ENCODE measurements at places on chromosomes 4 and X.
A peak's percentile ranks its signal among the peaks of the same experiment; 100 is the strongest.

DNA sequence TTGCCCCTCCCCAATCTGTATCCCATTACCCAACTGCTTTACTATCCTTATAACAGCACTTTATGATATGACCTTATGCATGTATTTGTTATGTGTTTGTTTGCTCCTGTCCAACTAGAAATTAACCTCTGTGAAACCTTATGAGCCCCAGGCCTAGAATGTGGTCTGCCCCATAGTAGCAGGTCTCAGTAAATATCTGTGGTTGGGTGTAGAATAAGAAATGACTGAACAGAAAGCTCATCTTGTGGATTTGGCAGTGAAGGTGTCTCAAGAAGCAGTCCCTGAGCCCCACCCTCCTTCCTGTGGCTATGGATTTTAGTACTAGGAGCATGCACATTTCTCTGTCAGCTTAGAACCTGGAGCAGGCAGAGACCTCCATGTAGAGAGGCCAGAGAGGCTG, 229.0 kb upstream of the LCORL start:
- no peak overlapping the region for H3K4me3 ChIP-seq
- no peaks in the 10 kb centered on the region for H3K36me3 ChIP-seq
- H3K27me3 ChIP-seq, result no peaks in the 10 kb centered on the region
- H3K27ac ChIP-seq, result no peak overlapping the region
- no peaks in the 10 kb centered on the region for H3K4me1 ChIP-seq
- DNase-seq, result no peak

GRCh38 chrX:13208281-13208935, 111.4 kb downstream of the ATXN3L start:
- no peak overlapping the region for H3K4me3 ChIP-seq
- no peak for DNase-seq
- H3K27me3 ChIP-seq, result no peaks in the 10 kb centered on the region
- H3K27ac ChIP-seq, result no peak overlapping the region

DNA sequence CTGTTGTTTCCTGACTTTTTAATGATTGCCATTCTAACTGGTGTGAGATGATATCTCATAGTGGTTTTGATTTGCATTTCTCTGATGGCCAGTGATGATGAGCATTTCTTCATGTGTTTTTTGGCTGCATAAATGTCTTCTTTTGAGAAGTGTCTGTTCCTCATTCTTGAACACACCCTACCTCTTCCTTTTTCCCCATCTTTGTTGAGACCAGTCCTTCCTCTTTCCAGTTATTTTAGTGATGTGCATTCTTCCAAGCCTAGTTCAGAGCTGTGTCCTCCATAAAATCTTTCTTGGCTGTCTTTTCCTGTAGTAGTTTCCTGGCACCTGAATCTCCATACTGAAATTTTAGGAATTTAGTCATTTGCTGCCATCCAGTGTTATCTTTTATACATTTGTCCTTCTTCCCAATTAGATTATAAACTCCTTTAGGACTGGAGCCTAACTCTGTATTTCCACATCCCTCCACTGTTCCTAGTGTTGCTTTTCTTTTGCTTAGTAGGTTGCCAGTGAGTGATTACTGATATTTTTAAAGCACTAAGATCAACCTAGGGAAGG, 11.4 kb downstream of the FHIP1A start:
- H3K27ac ChIP-seq, result no peak overlapping the region
- H3K36me3 ChIP-seq, result peaks cover 5% of the 10 kb centered on the region
- H3K4me3 ChIP-seq, result no peak overlapping the region
- peaks cover 17% of the 10 kb centered on the region for H3K4me1 ChIP-seq
- no peak for DNase-seq
- no peaks in the 10 kb centered on the region for H3K27me3 ChIP-seq

DNA sequence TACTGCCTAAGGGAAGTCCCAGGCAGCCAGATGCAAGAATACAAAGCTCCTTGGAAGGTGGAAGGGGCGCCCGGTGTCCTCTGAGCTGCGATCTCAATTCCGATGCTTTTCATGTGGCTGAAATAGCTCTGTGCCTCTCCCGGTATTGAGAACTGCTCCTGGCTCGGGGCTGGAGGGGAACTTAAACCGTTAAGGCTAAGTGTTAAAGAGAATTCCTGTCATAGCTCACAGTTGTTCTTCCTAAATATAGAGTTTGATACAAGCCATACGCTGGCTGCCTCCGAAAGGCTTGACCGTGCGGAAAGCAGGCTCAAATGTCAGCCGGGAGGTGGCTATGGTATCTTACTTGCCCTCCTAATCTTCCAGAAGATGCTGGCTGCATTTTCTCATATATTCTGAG, at the start of gene SMPX:
Gene SMPX (minus strand): TSS at position 157 of the 400 bp plus-strand sequence. CDS start 3,826 bp downstream, outside the sequence.
- H3K36me3 ChIP-seq, result no peaks in the 10 kb centered on the region
- peaks cover 5% of the 10 kb centered on the region for H3K4me1 ChIP-seq
- peak within 1 kb of the TSS; percentile 15 for H3K27ac ChIP-seq
- DNase-seq, result no peak
- H3K4me3 ChIP-seq, result no peak within 1 kb of the TSS
- H3K27me3 ChIP-seq, result no peaks in the 10 kb centered on the region

DNA sequence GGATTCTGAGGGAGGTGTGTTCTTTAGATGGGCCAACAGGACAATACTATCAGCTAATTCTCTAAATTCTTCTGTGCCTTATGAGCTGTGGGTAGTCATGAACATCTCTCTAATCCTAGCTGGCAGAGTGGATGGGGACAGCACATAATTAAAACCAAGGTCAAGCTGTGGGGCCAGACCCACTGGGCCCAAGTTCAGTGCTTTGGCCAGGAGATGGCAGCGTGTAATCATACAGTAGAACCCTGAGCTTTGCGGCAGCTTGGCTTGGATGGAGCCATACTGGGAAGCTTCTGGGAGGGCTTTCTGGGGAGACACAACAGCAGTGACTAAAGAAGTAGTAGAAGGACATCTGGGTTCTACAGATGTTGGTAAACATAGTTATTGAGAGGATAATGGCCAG, 140.3 kb upstream of the CXCL13 start:
- no peak overlapping the region for H3K4me3 ChIP-seq
- no peak for DNase-seq
- H3K36me3 ChIP-seq, result no peaks in the 10 kb centered on the region
- peaks cover 13% of the 10 kb centered on the region for H3K27me3 ChIP-seq
- no peak overlapping the region for H3K27ac ChIP-seq
- H3K4me1 ChIP-seq, result no peaks in the 10 kb centered on the region

- H3K36me3 ChIP-seq, result no peaks in the 10 kb centered on the region
- H3K4me1 ChIP-seq, result peaks cover 8% of the 10 kb centered on the region
- H3K27ac ChIP-seq, result no peak overlapping the region
- no peak for DNase-seq
- no peaks in the 10 kb centered on the region for H3K27me3 ChIP-seq
Measured at GRCh38 chr4:25592736-25593135, 62.9 kb upstream of the SLC34A2 start.

DNA sequence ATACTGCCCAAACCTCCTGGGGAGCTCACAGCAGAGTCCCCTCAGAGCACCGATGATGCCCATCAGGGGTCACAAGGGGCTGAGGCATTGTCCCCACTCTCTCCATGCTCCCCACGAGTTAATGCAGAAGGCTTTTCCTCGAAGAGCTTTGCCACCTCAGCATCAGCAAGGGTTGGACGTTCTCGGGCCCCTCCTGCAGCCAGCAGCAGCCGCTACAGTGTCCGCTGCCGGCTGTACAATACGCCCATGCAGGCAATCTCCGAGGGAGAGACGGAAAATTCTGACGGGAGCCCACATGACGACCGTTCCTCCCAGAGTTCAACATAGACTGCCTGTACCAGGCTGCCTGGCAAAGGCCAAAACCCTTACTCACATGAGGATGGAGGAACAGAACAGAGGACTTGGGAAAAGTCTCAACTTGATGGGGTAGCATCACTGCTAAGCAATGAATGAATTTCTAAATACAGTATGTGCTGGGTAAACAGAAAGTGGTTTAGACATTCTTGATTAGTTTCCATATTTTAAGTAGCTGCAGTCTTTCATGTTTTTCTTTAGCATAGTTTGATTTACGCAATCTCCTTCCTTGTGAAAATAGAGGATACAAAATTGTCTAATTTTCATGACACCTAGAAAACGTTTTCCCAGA, 5.0 kb upstream of the SCML1 start:
- no peak for DNase-seq
- H3K36me3 ChIP-seq, result peaks cover 26% of the 10 kb centered on the region
- no peak overlapping the region for H3K27ac ChIP-seq
- H3K4me3 ChIP-seq, result no peak overlapping the region

Data from type B pancreatic cell (in vitro differentiated cells).